ENCODE measurements at places on chromosomes 13 and 19.

DNA sequence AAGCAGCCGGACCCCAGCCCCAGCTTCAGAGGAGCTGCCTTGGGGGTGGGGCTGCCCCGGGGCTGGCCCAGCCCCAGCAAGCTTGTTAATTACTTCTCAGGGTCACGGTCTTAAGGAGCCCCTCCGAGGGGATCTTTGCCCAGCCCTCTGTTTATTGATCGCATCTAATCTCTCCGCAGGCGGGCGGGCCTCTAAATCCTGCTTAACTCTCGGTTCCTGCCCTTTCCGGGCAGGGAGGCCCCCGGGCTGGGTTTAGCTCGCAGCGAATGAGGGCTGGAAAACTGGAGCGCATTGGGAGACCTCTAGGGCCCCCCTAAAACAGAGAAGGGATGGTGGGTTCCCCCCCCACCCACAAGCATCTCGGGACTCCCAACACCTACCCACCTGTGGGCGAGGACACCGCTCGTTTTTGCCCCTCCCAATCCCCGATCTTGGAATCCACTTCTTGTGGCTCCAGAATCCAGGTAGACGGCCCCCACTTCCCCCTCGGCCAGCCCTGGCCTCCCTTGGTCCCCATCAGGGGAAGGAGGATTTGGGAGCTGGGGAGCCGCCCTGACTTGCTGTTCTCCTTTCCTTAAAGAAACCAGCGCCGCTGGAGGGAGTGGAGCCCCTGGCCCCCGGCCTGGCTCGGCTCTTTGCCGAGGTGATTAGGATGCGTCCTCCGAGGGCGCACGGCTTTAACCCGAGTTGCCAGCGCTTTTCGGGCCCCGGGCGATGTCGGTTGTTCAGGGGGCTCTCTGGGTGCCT lies 59.5 kb upstream of the ADGRL1 start:
- peak; percentile 49 for DNase-seq

DNA sequence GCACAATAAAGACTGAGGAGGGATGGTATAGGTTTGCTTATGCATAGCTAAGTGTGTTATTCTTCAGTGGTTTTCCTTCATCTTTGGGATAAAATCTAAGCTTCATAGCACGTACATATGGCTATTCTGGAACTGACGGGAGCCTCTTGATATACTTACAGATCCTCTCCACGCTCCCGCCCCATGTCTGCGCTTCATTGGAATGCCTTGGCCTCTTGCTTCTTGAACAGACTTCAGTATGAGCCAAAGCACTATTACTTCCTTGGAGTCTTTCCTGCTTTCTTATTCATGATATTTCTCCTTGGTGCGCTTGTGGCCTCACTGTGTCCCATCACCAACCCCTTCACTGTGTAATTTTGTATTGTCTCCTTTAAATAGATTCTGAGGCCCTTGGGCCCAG lies 111.1 kb upstream of the RNF113B start:
- no peak for DNase-seq

DNA sequence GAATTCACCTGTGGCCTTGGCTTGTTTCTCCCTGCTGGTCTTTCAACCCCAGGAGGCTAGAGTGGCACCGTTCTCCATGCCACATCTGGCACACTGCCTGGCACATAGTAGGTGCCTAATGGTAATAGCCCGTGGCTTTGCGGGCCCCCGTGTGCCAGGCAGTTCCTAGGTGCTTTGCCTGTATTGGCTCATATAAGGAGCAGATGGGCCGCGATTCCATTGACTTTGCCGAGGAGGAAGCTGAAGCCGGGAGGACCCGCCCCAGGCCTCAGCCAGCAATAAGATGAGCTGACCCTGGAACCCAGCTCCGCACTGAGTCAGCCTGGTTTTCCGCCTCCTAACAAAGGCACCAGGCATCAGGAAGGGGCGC lies 807 bp downstream of the PGLYRP1 start:
- DNase-seq, result no peak

GRCh38 chr19:14310055-14310454 lies 71.2 kb upstream of the ADGRE5 start:
- DNase-seq, result no peak

GRCh38 chr13:78719367-78719766 lies 60.4 kb upstream of the OBI1 start:
- no peak for DNase-seq

GRCh38 chr13:38637576-38637975 lies 49.3 kb upstream of the FREM2 start:
- DNase-seq, result no peak

- peak; percentile 80 for DNase-seq
Observed at GRCh38 chr19:45809643-45810159, 5.4 kb downstream of the RSPH6A start.
